ENCODE measurements at places on chromosomes 12 and 14. TPM values are rescaled to one million over a fixed set of nuclear protein-coding genes. Genes with fewer than 3 reads are reported as not detected.

- H3K4me3 ChIP-seq, result no peak overlapping the region
- H3K4me1 ChIP-seq, result no peaks in the 10 kb centered on the region
- DNase-seq, result no peak
- no peak overlapping the region for H3K27ac ChIP-seq
- H3K27me3 ChIP-seq, result no peaks in the 10 kb centered on the region
Observed at GRCh38 chr12:123398177-123398549, 14.2 kb downstream of the KMT5A start.

Gene MYRFL
- total RNA-seq, result 0.30 TPM

DNA sequence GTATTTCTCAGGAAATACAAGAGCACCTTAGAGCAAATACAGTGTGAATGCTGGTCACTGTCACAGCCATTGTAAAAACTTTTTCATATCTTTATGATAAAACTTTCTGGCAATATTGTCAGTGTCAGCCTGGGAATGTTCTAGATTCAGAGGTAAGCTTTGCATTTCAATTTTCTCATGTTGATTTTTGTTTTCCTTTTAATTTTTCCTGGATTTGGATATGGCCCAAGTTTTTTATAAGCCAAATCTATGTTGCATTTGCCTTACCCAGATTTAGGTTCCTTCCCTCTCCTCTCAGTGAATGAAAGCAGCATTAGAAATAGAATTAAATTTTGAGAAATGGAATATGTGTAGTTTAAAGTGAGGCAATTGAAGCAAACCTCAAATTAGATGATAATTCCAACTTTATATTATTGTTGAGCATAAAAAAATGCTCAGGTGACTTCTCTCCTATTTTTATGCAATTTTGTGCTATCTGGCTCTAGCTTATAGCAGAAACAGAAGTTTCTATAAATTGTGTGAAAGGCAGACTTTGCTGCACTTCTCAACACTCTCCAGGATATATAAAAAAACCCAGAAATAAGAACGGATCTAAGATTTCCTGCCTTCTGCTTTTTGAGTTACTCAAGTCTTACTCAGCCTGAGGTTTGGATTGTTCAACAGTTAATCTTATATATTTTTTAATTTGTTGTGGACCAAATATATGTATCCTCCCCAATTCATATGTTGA, 368.2 kb upstream of the PRICKLE1 start:
- no peaks in the 10 kb centered on the region for H3K36me3 ChIP-seq
- H3K4me3 ChIP-seq, result no peak overlapping the region
- no peak for DNase-seq
- peaks cover 28% of the 10 kb centered on the region for H3K4me1 ChIP-seq

DNA sequence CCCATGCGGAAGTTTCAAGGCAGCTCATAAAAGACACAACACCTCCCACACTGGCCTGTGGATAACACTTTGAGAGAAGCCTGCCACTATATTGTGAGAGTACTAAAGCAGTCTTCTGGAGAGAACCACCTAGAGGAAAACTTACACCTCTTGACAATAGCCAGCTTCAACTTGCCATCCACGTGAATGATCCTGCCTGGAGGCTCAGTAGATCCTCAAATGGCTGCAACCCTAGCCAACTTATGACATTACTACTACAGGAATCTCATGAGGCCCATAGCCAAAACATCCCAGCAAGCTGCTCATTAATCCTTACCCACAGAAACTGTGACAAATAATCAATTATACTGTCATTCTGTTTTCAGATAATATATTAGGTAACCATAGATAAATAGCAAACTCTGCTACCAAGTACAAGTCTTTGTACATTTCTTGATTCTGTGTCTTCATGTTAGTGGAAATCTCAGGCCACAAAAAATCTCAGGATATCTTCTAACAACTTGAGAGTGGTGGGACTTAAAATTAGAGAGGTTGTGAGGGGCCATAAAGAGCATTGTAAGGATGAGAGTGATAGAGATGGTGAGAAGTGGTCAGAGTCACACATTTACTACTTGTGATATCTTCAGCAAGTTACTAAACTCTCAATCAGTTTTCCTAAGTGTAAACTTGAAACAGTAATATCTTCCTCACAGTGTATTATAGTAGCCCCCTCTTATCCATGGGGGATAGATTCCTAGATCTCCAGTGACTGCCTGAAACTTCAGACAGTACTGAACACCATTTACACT, 368.0 kb downstream of the C12orf50 start:
- no peak for DNase-seq
- no peak overlapping the region for H3K4me3 ChIP-seq
- H3K4me1 ChIP-seq, result no peaks in the 10 kb centered on the region

Gene CABP1
- total RNA-seq, result 0.84 TPM

Gene POLR3B
- total RNA-seq, result 10.7 TPM

Measured in HCT116 (cell line).